ENCODE measurements at places on chromosomes 2 and 18.

- DNase-seq, result no peak
These were observed 64.0 kb downstream of the BOD1L2 start for GRCh38 chr18:57210716-57211411.

DNA sequence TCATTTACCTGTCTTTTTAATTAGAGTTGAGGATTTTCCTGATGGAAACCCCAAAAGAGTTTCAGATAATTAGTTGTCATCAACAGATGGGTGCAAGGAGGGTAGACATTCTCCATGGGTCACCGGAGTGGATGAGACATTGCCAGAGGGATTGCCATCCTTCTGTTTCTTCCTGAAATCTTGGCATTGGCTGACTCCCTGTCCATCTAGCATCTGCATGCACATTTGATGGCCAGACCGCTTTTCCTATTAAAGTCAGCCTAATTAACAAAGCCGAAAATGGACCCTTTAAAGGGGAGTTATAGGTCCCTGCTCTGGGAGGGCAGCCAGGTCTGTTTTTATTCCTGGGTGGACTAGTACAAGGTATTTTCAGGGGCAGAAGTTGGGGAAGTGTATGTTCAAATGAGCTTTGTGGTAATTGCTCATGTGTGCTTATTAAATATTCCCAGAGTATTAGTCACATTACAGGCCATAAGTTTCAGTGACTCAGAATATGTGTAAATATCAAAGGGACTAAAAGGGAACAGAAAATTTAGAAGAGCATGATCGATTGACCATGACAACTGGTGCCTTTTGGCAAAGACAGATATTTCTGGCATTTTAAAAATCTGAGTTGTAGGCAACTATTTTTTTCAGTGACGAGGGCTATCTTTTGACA, 209.8 kb downstream of the PHLPP1 start:
- no peak for DNase-seq

GRCh38 chr2:44598330-44599119, 236.8 kb downstream of the CAMKMT start:
- DNase-seq, result no peak

DNA sequence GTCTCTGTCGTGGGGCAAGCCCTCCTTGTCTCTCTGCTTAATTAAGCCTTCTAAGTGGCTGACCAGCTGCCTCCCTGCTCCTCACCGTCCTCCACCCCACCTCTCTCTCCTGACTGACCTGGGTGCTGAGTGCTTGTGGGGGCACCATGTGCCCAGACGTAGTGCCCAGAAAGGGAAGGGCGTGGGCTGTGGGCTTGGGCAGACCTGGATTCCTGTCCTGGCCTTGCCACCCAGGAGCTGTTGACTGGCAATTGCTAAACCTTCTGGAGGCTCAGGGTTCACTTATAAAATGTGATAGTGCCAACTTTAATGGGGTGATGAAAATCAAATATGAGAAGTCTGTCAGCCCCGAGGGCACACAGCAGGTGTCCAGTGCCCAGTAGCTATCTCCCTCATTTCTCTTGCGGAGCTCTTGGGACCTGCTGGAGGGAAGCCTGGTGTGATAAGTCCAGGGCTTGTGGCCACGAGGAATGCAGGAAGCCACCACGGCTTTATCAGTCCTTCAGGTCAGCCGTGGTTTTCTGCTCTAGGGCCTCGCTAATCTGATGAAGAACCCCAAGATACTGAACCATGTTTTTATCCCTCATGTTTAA, 22.0 kb upstream of the INHBB start:
- no peak for DNase-seq

GRCh38 chr18:57249179-57249578, 102.3 kb downstream of the BOD1L2 start:
- DNase-seq, result no peak

GRCh38 chr18:60656553-60656952, 284.0 kb upstream of the MC4R start:
- DNase-seq, result no peak

GRCh38 chr2:226211439-226211838, 588.2 kb downstream of the IRS1 start:
- no peak for DNase-seq

DNA sequence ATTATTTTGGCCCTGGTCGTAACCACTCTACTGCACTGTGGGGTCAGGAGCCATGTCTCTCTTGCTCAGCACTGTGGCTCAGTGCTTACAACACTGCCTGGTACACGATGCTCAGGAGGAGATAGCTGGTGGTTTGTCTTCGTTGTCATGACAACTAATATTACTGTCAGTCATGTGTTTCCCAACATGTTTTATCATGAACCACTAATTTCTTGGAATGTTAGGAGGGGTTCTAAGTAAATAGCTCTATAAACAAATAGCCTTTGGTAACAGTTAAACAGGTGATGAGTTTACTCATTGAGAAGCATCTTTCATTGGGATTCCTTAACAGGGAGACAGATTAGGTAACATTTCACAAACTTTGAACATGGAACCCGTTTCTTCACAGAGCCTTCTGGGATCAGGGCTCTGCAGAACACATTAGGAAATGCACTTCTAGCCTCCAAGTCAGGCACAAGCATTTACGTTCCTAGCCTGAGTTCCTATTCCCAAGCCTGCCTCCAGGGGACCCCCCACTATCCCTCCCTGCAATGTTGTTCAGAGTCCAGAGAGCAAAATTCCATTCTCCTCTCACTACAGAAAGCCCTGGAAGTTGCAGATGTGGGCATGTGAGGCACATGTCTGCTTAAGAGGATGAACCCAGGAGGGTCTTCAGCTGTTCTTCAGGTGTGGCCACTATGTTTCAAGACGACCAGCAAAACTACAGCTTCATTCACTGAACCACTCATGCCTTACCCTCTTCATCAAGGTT, 6.4 kb upstream of the RBM44 start:
- DNase-seq, result no peak

- DNase-seq, result no peak
These were observed 53.7 kb upstream of the AQP4 start for GRCh38 chr18:26919201-26919600.

DNA sequence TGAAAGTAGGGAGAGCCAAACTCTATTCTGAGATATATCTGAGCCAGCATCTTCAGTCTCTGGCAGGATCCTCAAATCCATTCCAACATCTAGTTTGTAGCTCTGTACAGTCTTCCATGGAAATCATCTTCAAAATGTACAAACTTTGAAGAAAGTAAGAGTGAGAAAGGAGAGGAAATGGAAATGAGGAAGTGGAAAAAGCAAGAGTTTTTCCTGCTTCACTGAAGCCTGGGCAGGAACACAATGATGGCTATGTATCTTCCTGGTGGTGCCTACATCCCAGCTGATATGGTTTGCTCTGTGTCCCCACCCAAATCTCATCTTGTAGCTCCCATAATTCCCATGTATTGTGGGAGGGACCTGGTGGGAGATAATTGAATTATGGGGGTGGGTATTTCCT, 4.1 kb upstream of the RPIA start:
- DNase-seq, result no peak

- DNase-seq, result no peak
These were observed 109.3 kb downstream of the CHST9 start for GRCh38 chr18:27075828-27076227.

DNA sequence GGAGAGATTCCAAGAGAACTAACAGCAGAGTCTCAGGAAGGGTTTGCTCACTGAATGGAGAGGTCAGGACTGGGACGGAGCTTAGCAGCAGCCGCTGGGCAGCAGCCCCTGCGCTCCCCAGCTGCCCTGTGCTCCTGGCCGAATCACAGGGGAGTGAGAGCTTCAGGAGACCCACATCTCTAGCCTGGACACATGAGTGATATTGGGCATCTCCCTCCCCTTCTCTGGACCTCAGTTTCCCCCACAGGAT, 511 bp downstream of the MATN3 start:
- DNase-seq, result no peak

GRCh38 chr2:237642038-237642734, 14.8 kb downstream of the LRRFIP1 start:
- DNase-seq, result no peak

All from stimulated activated CD8-positive, alpha-beta memory T cell treated with anti-CD3 and anti-CD28 coated beads, Interleukin-15, amount 100 ng/mL, for 48 hours (primary cell).